ENCODE measurements at places on chromosomes 13 and 19. TPM values are rescaled to one million over a fixed set of nuclear protein-coding genes. Genes with fewer than 3 reads are reported as not detected.

ATP1A3 gene
- total RNA-seq = 4.0 TPM

C19orf33 gene
- total RNA-seq = 761 TPM

A1BG gene
- total RNA-seq = 15.1 TPM

KASH5 gene
- total RNA-seq = not detected

SLC39A3 gene
- total RNA-seq = 30.9 TPM

ZNF382 gene
- total RNA-seq = 0.10 TPM

PLIN3 gene
- total RNA-seq = 174 TPM

NLRP11 gene
- 0.01 TPM for total RNA-seq

ZNF493 gene
- 0.11 TPM for total RNA-seq

OLFM4 gene
- total RNA-seq = not detected

SPACA4 gene
- not detected for total RNA-seq

COMP gene
- total RNA-seq = 0.18 TPM

CGB5 gene
- total RNA-seq = 0.61 TPM

FFAR3 gene
- not detected for total RNA-seq

STAP2 gene
- not detected for total RNA-seq
